ENCODE measurements at places on chromosomes 6 and 20. TPM values are rescaled to one million over a fixed set of nuclear protein-coding genes. Genes with fewer than 3 reads are reported as not detected.

Gene GSTA1
- not detected for total RNA-seq

Gene KIZ
- total RNA-seq: 35.7 TPM

DNA sequence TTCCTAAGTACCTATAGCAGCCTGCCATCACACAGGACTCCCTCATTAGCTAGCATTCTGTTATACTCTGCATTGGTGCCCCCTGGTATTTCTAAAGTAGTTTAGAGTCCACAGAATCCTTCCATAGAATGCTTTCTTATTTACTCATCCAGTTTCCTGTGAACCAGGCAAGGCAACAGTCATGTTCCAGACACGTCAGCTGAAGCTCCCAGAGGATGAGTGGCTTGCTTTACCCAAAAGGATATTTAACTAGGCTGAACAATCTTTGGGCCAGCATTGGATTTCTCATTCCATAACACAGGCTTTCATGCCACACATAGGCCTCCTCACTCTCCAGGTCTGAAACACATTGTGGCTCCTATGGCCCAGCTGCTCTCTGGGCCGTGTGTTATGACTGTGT lies 203.8 kb upstream of the MAP3K7 start:
- DNase-seq: no peak

DNA sequence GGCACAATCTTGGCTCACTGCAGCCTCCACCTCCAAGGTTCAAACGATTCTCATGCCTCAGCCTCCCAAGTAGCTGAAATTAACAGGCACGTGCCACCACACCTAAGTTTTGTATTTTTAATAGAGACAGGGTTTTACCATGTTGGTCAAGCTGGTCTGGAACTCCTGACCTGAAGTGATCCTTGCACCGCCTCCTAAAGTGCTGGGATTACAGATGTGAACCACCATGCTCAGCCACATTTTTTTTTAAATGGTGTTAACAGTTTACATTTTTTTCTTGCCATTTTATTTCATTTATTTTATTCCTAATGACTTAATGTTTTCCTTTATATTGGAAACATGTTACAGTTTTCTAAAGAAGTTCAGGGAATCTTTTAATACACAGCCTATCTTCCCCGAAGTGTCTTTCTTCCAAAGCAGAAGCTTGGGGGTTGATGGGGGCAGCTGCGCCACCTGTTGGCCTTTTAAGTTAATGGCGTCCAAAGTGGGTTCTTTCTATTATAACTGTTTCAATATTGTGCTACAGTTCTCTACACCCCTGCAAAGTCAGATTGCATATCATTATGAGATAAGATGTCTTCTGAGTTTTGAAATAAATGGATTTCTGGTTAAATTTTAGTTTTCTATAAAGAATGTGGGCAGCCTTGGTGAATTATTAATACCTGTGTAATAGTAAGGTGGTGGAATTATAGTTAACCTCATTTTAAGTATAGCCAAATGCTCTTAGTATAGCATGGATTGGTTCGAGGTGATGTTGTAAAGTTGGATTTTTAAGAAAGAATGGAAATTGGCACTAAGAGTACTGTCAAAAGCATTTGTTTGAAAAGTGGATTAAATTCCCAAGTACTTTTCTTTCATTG lies 42.0 kb upstream of the PLCG1 start:
- peak; percentile 66 for DNase-seq

GRCh38 chr6:140201787-140202458 lies 827.5 kb upstream of the CITED2 start:
- DNase-seq: no peak

Gene APCDD1L
- 0.54 TPM for total RNA-seq

GRCh38 chr6:48389146-48390043 lies 278.4 kb upstream of the PTCHD4 start:
- DNase-seq: no peak

DNA sequence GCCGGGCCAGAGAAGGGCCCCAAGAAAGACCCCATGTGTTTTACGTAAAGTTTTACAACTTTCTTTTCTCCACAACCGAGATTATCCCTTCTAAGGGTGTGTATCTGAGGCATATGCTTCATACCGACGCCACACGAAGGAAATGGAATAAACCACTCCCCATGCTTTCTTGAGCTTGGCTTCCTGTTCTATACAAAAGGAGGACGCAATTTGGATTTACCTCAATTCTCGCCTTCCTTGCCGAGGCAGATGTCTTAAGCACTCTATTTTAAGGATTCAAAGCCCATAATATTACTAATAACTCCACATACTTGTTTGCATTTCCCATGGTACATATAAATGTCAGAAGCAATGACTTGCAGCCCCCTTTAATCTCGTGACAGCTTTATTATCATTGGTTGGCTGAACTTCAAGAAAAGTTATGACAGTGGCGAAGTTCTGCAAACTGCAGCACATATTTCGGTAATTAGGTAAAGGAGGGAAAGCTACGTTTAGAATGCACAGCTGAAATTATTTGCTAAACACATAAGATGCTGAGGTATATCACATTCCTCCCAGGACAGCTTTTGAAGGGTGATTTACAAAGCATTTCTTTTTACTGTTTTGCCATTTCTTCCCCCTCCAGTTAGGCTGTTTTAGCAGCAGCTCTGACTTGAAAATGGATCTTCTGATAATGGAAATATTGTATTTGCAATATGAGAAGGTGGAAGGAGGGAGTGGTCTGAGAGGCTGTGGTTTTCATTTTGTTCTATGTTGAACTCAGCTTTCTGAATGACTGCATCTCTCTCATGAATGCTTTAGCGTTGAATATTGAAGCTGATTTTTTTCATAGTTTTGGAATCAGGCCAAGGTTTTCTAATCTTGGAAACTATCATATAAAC lies 330.5 kb downstream of the EPHA7 start:
- no peak for DNase-seq
